ENCODE measurements at places on chromosomes 4 and X. TPM values are rescaled to one million over a fixed set of nuclear protein-coding genes. Genes with fewer than 3 reads are reported as not detected.

DNA sequence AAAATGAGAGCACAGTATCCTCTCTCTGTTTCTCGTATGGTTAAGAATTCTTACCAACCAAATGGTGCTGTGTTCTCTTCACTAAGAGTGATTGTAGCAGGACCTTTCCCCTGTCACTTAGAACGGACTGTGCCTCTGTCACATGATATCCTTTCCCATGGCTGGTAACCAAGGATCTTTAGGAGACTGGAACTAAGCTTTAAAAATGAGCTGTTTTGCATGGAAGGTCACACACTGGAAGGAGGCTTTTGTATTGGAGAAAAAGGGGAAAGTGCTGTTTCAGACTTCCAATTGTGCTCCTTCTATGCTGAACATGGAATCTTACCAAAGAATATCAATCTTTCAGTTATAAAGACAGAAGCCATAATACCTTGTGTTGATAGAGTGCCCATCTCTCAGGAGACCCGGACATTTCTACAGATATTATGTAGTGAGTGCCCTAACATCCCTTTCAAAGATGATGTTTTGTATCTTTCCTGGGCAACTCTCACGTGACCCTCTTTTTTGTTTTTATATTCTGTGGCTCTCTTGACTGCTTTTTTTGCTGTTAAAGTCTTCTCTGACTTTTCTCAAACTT is 148.6 kb downstream of the SLC4A4 start:
- DNase-seq = no peak

Gene OCRL
- 9.9 TPM for total RNA-seq

DNA sequence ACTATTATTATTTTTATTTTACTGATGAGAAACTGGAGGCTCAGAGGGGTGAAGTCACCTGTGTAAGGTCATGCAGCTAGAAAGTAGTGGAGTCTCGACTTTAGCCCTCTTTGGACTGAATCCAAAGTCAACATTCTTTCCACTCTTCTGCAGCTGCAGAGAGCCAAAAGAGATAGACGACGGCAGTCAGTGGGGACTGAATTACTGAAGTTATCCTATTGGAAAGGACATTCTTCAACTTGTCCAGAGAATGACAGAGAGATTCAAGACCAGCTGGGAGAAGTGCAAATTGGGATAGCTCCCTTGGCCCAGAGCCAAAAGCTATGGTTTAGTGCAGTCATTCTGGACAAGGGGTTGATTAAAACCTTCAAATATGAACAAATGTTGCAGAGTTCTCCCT is 42.5 kb downstream of the VGLL1 start:
- DNase-seq = no peak

GRCh38 chr4:121199742-121200561 is 35.8 kb upstream of the TNIP3 start:
- no peak for DNase-seq

- peak; percentile 67 for DNase-seq
Measured at GRCh38 chr4:82561786-82562563, at the start of gene TMEM150C. Gene TMEM150C (minus strand): TSS chr4:82561988. CDS start chr4:82504657, 57,331 bp downstream.

Gene GPR34
- 8.6 TPM for total RNA-seq

DNA sequence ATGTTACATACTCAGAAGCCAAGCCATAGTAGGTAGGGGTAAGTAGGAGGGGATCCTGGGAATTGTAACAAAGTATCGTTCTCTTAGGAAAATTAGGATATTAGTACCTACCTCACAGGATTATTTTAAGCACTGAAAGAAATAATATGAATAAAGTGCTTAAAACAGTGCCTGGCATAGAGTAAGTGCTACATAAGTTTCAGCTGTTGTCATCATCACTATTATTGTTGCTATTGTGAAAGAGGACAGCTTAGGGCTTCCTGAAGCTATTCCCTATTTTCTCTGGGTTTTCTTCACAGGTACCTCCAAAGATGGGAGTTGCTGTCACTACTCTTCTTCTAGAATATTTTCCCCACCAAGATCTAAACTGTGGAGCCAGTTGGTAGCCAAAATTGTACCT is 443.7 kb upstream of the FGF16 start:
- DNase-seq = no peak

Gene COL25A1
- 0.37 TPM for total RNA-seq

Gene EGFL6
- total RNA-seq = not detected

Gene YY2
- total RNA-seq = 0.57 TPM

Gene ATP1B4
- not detected for total RNA-seq

DNA sequence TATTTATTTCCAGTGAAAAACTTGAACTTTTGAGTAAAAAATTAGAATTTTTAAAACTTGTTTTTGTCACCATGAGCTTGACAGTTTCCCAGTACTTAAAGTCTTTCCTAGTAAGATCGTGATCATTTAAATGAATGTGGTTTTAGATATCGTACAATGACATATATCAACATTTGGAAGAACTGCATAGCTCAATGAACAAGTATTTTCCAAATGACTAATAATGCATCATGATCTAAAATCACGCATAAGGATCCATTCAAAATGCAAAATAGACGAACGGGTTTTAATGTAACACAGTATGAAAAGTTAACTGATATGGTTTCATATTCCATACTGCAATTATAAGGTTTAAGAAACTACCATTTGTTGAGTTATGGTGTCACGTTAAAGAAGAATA is 4.1 kb upstream of the NDNF start:
- DNase-seq = no peak

GRCh38 chrX:155028877-155029291 is 2.2 kb downstream of the FUNDC2 start:
- no peak for DNase-seq

- no peak for DNase-seq
Measured at GRCh38 chr4:169677150-169677748, 56.9 kb downstream of the CLCN3 start.

DNA sequence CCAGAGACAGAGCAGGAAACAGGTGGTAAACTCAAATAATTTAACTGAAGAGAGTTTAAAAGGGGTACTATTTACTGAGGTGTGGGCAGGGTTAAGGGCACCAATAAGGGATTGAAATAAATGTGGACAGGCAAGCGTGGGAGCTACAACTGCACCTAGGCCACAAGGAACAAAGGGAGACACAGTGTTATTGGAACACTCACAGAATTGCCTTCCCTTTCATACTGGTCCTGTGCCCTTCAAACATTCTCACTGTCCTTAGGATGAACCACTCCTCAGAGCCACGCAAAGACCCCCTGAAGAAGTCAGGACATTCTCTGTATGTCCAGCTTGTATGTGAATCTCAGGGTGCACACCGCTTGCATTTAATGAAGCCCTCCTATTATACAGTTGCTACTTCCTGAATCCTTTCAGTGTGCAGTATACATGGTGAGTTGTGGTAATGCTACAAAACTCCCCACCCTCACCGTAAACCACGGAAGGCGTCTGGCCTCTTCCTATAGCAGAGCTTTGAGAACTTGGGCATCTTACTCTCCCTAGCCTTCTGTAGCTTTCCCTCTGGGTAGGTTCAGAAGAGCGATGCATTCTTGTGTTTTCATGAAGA is 9.6 kb upstream of the MRPL1 start:
- DNase-seq = no peak

GRCh38 chrX:120452131-120452530 is 17.0 kb downstream of the LAMP2 start:
- DNase-seq = no peak
